ENCODE measurements at places on chromosomes 2 and 18.

DNA sequence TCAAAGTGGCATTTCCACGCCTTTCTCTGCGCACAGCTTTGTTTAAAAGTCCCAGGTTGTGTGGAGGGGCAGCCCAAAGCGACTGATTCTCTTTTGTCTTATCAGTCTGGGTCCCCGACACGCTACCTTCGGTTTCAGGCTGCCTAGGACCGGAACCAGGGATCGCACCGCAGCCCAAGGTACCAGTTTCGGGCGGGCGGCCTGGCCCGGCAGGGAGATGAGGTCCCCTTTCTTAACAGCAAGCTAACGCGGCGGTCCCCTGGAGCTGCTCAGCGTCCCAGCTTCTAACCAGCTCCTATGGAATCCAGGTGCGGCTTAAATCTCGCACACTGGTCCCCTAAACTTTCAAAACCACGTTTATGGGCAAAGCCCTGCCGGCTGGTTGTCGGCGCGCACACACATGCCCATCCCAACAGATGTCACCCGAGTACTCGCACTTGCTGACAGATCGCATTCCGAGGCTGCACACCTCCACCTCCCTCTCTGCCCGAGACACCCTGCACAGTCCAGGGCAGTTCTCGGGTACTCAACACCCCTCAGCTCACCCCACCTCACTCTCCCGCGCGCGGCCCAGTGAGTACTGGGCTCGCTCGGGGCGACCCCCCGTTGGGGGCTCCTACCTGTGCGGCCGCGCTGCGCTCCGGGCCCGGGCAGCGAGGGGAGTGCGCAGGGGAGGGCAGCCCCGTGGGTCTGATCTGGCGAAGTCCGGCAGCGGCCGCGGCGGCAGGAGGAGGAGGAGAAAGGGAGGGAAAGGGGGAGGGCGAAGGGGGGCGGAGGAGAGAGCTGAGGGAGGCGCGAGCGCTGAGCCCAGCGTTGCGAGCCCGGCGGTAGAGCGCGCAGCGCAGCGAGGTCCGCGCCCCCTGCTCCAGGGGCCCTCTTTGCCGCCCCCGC, at the start of gene EFEMP1:
Gene EFEMP1 (minus strand): TSS at position 692 of the 891 bp plus-strand sequence. CDS start 1,342 bp downstream, outside the sequence.
- DNase-seq: no peak

- no peak for DNase-seq
Observed at GRCh38 chr2:196233805-196234475, 62.6 kb upstream of the STK17B start.

- no peak for DNase-seq
Observed at GRCh38 chr2:16123421-16123820, 183.1 kb downstream of the MYCN start.

DNA sequence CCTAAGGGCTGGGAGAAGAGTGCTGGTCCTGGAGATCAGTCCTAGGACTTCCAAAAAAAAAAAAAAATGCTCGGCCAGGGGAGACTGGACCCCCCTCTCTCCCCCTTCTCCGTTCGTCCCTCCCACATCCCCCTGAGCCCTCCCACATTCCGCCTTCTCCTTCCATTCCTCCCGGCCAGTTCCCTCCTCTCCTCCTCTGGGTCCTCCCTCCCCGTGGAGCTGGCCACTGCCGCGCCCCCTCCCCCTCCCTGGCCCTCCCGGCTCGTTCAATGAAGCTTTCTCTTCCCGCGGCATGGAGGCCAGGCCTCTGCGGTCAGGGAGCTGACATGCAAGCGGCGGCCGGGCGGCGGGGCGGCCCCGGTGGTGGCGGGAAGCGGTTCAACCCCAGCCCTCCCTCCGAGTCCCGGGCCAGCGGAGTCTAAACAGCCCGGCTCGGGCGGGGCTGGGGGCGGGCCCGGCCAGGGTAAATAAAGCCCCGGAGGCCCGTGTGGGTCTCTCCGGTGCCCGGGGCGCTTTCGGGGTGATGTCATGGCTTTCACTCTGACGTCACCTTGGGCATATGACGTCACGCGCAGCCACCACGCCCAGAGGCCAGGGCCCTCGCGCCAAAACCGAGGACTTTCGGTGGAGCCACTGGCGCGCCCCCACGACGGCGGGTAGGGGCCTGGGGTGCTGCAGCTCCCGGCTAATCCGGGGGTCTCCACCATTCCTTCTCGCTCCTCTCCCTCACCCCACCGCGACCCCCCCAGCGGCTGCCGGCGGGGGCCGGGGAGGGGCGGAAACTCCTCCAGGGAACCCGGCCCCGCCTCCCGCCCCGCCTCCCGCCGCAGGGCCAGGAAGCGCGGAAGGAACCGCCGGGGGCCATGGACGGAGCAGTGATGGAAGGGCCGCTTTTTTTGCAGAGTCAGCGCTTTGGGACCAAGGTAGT, at the start of the genes DOK1 and LOXL3:
Gene DOK1 (plus strand): TSS at position 829 of the 928 bp plus-strand sequence. CDS start 35 bp downstream, at position 864.
Gene LOXL3 (minus strand): TSS at position 51 of the 928 bp plus-strand sequence. CDS start 1,308 bp downstream, outside the sequence.
- no peak for DNase-seq

DNA sequence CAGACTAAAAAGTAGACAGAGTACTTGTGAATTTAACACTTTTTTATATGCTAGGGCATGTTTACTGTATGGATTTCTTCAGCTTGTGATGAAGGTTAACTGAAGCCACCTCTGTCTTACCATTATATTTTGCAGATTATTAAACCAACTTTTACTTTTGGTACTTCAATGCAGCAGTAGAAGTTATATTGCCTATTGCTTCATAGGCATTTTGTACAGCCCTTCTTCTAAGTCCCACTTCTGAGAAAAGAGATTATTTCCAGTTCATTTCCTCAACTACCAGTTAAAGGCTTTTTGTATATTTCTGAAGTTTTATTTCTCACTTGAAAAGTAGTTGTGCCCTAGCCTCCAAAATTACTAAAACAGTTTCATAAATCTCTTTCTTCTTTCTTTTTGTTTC, 256.4 kb upstream of the FBXO11 start:
- DNase-seq: no peak

DNA sequence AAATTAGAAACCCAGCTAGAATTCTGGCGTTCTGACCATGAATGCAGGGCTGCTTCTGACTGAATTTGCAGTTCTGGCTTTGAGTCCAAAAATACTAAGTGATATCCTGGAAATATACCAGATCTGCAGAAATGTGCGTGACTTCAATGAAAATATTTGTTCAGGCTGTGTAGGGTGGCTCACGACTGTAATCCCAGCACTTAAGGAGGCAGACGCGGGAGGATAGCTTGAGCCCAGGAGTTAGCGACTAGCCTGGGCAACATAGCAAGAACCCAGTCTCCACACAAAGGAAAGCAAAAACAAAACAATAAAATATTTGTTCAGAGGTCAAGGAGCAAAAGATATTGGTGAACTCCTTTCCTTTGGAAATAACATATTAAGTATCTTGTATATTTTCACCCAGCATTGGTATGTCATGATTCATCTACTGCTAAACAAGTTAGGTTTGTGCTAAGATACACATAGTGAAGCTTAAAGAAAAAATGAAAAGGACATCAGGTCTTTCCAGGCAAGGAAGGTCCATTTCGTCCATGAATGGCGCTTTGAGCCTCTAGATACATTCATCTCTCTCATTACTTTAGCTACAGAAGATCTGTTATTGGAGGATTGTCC, 239.2 kb downstream of the CMPK2 start:
- DNase-seq: no peak
